T follicular helper cell (primary cell): ENCODE measurements at places on chromosomes 4 and X.

DNA sequence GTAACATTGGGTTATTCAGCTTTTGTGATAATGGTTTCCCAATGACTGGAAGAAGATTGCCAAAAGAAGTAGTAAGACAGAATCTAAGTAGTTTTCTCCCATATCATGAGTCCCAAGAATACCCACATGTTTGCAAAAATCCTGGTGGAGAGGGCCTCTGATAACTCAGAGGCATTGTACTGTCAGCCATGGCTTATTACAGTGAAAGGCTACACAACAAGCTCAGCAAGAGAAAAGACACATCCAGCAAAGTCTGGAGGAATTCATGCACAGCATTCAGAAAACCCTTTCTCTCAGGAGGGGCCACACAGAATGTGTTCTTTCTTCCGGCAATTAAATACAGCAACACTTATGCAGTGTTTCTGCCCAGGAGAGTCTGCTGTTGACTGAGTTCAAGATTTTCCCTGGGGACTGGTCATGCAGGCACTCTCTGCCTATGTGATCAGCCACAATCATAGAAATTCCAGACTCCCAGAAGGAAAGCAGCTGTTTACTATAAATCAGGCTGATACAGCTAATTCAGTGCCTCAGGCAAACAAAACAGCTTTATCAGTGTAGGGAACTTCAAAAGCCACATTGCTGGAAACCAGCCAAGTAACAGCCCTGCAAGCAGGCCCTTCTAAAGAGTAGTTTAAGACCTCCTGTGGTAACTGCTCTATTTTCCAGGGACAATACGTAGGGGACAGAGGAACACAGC lies 937.1 kb downstream of the CCSER1 start:
- no peak for DNase-seq

DNA sequence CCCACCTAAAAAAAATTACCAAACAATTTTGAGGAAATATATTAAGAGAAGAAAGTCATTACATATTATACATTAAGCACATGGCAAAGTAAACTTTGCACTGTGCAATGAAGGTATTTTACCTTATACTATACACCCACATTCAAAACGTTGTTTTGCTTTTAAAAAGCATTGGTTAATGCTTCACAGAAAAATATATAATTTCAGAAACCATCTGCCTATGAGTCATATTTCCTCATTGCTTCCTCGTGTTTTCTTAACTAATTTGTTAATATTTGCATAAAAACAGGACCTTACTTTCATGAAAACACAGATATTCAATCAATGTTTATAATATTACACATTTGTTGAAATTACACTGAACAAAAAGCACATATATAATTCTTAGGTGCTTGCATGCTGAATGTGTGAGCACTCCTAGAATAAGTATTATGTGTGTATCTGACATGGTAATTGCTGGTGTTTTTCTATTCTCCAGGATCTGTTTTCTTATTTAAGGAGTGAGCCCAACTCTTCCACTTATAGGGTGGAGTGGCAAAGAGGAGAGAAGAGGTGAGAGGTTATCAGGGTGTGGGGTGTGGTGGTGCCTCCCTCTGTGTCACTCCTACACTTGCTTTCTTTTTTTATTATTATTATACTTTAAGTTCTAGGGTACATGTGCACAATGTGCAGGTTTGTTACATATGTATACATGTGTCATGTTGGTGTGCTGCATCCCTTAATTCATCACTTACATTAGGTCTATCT lies 95.1 kb upstream of the IQCM start:
- no peak for DNase-seq

DNA sequence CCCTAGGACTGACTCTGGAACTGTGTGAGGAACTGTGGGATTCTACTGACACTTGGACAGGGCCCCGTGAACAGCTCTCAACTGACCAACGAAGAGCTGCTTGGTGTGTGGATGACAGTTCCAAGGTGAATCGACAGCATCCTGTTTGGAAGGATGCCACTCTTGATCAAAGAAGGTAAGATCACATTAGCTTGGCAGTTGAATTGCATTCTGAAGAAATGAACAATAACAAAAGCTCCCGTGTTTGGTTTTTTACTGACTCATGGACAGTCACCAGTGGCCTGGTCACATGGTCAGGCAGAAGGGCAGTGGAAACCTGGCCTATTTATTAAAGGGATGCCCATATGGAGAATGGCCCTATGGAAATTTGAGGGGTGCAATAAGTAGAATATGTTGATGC lies 33.1 kb upstream of the GPR34 start:
- DNase-seq: no peak

- DNase-seq: no peak
Measured at GRCh38 chr4:185782523-185782922, 29.5 kb downstream of the SORBS2 start.

GRCh38 chrX:71573590-71573989 lies 4.6 kb upstream of the GCNA start:
- no peak for DNase-seq

DNA sequence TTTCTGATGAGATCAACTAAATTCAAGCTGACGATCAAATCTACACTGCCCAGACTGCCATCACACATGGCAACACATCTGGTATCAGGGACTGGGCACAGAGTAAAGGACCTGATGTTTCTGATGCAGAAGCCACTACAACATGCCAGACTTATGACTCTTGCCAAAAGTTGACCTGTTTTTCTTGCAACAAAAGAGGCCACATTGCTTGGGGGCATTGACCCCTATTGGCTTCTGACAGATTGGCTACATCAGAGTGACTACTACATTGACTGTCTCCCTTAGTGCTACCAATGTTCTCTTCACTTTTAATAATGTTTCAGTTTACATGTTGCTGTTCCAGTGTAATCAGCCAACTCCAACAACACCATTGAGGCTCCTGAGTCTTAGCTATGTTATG lies 15.3 kb upstream of the SMIM10 start:
- DNase-seq: no peak

GRCh38 chr4:102299354-102300107 lies 45.8 kb downstream of the SLC39A8 start:
- no peak for DNase-seq

GRCh38 chrX:123036401-123036800 lies 147.7 kb upstream of the GRIA3 start:
- no peak for DNase-seq

DNA sequence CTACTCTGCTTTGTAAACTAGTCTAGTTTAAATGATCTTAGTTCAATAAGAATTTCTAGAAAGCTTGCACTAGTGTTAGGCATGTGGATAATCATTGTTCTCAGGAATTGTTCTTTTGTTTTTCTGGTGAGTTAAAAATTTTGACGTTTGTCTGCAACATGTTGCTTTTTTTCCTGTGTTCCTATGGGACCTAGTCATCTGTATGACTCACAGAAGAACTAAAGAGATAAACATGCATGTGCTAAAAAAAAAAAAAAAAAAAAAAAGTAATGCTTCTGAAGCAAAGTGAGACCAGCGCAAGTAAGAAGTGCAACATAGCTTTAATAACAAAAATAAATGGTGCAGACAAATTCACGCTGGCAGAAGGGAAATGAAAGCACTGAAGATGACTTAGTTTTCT lies 471.2 kb downstream of the IQCM start:
- DNase-seq: no peak

- DNase-seq: no peak
Measured at GRCh38 chr4:173505924-173506518, 24.0 kb downstream of the HAND2 start.

DNA sequence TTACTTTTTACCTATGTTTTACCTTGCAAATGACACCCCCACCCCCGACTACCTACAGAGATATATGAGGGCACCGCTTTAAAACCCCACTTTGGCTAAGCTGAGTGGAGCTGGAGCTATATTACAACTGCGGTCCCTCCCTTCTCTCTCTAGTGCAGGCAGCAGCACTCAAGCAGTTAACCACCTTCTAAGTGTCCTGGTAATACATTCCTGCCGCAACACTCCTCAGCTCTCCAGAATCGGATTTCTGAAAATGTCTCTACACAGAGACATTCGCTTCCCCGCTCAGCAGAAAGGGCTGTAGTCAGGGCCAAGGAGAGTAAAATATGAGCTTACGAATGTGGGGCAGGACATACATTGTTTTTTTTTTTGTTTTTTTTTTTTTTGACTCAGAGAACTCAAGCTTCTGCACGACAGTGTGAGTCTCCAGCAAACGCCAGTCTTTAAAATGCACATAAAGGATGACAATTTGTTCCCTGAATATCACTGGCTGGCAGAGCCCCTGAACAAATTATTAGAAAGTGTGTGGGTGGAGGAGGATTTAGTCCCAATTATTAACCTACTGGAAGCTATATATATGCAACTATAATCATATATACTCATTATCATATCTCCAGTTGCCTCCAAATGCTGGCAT lies 287.0 kb upstream of the TET2 start:
- no peak for DNase-seq

DNA sequence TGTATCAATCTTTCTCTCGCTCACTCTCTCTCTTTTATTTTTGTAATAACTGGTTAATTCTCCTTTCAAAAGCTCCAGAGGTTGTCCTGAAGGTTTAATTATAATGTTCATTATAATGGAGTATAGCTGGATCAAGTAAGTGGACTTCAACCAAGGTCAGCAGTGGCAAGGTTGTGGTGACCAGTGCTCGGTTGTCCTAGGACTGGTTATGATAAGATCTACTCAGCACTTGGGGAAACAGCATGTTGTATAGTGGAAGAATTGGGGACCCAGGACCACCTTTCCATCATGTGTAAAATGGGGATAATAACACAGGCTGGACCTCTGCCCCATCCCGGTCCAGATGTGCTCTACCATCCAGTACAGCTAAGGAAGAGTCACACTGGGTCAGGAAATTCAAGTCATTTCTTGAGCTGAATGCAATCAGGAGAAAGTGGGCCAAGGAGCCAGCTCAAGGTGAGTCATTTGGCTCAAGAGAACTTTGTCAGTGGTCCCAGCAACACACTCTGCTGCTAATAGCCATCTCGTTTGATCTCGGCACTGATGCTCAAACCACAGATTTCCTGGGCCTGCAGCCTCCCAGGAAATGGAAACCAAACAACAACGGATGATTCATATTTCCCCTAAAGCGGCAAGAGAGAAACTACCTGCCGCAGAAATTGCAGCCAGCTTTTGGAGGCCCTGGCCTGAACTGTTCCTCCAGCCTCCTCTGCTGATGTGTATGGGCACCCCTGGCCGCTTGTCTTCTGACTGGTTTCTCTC lies 123.6 kb upstream of the RBPJ start:
- DNase-seq: peak; percentile 13

GRCh38 chr4:55352726-55353125 lies 6.7 kb downstream of the SRD5A3 start:
- no peak for DNase-seq

DNA sequence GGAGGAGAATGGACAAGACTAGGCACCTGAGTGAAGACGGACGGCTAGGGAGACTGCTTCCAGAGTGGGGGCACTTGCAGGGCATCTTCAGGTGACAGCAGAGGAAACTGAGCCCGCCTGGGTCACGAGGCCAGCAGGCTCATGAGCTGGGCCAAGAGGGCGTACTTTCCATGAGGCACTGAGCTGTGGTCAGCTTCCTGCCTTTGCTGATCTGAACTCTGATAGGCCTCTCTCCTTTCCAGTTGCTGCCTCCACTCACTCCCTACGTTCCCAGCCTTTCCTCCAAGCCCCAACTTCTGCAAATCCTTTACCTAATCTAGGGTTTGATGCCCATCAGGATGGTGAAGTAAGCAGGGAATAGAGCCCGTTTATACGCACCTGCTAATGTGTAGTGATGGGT lies 1.4 kb upstream of the L1CAM start:
- DNase-seq: no peak

GRCh38 chr4:112517911-112518310 lies 1.9 kb upstream of the NEUROG2 start:
- DNase-seq: no peak

GRCh38 chrX:40013266-40014195 lies 84.2 kb downstream of the BCOR start:
- no peak for DNase-seq

DNA sequence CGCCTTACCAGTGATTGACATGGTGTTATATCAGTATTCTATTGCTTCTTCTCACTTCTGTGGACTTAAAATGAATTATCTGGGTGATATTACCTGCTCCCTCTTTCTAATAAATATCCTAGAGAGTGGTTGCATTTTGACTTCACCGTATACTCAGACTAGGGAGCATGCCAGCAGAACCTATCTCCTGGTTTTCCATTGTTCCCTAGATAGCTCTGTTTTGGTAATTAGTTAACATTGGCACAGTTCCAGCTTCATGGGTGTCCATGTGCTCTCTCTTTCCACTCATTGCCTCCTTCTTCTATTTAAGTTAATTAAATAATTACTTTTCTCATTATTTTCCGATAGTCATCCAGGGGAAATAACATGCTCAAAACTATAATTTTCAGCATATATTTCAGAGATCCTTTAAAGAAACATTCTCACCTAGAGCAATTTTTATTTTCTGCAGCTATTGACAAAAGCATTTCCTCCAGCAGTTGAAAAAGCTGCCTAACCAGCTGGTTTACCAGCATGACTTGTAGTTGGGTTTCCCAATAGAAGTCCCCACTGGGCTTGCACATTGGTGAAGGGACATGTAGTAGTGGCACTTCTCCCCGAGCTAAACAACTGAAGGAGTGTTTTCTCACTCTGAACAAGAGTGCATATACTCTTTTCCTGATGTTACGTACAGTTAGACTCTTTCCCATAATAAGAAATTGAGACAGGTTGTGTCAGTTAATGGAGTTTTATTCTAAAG lies 27.9 kb upstream of the PAPSS1 start:
- DNase-seq: no peak

DNA sequence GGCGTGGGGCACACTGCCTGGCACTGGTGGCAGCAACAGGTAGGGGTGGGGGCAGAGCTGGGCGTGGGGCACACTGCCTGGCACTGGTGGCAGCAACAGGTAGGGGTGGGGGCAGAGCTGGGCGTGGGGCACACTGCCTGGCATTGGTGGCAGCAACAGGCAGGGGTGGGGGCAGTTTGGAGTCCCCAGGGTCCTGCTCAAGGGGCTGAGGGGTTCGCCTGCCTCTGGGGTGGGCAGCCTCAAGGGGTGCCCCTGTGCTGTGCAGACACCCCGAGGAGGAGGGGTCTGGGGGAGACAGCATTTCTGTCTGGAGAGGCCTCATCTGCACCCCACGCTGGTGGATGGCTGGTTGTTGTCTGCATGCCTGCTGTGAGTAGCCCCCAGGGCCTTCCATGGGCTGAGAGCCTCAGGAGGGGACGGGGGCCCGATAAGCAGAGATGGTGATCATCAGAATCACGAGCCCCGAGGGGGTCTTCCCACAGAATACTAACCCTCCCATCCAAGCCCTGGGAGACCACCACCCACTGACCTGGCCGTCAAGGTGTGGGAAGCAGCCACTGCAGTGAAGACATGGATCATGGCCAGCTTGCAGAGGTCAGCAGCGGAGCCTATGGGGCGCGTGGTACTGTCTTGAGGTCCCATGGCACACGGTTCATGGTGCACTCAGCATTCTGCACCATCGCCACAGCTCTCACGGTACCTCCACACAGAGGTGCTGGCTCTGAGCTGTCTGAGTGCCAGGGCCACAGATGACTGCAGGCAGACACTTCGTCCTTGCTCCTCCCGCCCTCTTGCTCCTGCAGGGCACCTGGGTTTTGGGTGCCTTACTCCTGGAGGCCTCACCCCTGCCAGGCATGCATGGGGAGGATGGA lies 21.5 kb downstream of the NAT8L start:
- DNase-seq: no peak
